ENCODE measurements at places on chromosomes 4 and X.

- no peak for DNase-seq
Measured at GRCh38 chrX:88355252-88355651, 391.8 kb upstream of the CPXCR1 start.

- no peak for DNase-seq
Measured at GRCh38 chrX:109660435-109661143, 35.6 kb upstream of the KCNE5 start.

GRCh38 chr4:165667969-165668368 is 205.1 kb upstream of the TLL1 start:
- DNase-seq = no peak

DNA sequence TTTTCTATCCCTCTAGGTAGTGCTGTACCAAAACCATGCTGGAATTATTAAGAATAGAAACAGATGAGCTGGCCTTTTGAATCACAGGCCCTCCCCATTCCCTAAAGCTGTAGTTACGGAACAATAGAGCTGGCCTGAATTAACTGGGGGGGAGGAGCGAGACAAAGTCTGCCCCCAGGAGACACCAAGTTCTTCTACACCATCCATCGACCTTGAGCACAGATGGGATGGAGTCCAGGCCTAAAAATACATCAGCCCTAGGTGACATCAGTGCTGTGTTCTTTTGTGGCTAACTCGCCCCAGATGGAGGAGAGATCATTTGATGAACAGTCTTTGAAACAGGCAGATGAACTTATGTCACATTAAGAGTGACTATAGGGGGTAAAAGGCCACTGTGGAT is 49.6 kb downstream of the LHFPL1 start:
- DNase-seq = no peak

DNA sequence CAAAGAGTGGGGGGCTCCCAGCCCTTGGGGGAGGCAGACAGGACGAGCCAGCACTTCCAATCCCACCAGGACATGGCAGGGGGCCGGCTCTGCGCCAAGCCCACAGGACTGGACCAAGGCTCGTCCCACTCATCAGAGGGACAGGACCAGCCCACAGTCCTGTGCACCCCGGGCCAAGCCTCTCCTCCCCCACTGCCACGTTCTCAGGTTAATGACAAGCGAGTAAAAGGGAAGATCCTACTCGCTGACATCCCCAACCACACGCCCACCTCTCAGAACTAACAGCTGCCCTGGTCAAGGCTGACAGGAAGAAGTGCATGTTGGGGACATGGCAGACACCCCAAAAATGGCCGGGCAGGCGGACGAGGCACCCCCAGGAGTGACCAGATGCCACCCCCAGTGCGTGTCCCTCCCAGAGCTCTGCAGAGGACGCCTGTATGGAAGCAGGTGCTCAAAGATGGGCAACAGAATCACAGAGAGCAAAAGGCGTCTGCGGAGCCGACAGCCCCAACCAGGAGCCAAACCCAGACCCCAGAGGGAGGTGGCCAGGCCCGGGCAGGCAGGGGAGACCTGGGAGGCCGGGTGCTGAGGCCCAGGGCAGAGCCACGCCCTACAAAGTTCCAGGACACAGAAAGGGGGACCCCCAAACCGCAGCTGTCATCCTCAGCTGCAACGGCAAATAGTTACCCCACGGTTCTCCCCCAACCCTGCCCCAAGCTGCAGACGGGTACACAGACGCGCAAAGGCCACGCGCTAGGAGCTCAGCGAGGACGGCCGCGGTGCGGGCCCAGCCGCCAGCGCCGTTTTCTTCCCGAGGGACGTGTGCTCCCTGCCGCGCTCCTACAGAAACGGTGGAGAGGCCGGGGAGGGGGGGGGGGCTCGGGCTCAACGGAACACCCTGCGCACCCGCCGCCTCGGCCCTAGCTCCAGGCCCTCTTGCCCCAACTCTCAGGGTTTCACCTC is 1.7 kb downstream of the CTBP1 start:
- DNase-seq = no peak

GRCh38 chr4:95465010-95465409 is 83.8 kb downstream of the UNC5C start:
- DNase-seq = no peak

GRCh38 chrX:1576201-1576992 is 15.0 kb upstream of the AKAP17A start:
- peak; percentile 43 for DNase-seq

DNA sequence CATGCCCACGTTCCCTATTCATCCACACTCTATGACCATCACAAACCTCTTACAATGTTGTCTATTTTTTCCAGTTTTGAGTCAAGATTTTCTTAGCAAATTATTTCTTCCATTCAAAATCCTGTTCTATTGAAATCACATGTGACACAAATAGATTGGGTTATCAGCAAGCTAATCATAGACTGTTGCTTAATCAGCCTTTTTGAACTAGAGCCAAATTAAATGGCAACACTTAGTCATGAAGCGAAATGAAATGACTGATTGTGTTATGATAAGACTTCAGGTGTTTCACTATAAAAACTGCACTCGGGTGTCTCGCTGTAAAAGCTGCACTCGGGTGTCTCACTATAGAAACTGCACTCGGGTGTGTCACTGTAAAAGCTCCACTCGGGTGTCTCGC is 890.0 kb upstream of the FRG1 start:
- DNase-seq = no peak

- peak; percentile 11 for DNase-seq
Measured at GRCh38 chrX:101417981-101418841, 10.2 kb downstream of the HNRNPH2 start.

- no peak for DNase-seq
Measured at GRCh38 chrX:139058831-139059495, 347.4 kb upstream of the FGF13 start.

GRCh38 chr4:159018062-159018629 is 84.7 kb upstream of the RAPGEF2 start:
- DNase-seq = no peak

GRCh38 chrX:86263526-86263925 is 115.3 kb downstream of the DACH2 start:
- no peak for DNase-seq

DNA sequence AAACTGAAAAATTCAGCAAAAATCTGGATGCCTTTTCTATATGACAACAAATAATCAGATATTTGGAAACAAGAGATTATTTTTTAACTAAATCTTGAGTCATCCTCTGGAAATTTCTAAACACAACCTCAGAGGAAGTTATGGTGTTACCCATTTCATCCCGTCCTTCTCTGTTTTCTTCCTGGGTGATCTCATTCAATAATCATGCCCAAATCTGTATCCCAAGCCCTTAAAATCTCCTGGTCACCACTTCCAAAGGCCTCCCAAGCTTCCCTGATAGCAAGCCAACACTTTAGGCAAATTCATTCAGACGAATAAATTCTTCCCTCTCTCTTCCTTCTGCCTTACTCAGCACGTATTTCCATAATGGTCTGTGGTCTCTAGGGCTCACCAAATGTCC is 9.7 kb upstream of the SORCS2 start:
- no peak for DNase-seq

- DNase-seq = no peak
Measured at GRCh38 chrX:122115604-122116003, 1068.2 kb downstream of the GLUD2 start.

DNA sequence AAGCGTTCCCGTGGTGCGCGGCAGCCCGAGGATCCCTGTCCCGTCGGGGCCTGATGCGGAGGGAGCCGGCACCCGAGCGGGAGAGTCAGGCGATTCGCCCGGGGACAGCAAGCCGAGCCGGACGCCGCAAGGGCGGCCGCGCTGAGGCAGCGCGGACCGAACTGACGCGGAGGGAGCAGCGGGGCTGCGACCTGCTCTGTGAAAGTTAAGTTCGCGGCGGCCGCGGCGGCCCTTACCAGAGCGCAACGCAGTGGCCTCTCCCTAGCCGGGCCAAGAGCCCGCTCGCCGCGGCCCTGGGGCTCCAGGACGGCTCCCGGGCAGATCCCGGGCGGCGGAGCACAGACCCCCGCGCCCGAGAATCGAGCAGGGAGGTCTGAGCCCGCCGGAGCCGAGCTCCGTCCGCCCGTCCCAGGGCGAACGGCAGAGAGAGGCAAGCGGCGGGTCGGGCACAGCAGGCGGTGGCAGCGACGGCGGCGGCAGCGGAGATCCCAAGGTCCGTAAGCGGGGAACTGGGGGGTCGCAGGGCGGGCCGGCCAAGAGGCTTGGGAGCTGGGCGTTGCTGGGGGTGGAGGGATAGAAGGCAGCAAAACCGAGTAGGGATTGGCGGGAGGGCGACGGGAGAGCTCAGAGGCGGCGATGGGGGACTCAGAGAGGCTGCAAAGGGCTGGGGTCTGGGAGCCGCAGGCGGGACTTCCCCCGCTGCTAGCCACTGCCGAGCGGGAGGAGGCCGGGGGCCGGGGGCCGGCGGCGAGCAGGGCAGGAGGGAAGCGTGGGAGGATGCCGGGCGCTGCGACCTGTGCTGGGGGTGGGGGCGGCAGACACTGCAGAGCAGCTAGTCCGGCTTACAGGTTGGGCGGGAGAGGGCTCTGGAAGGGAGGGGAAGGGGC is 1.0 kb downstream of the GPR50 start:
- no peak for DNase-seq
